Right lobe of liver (tissue), 6 donors: ENCODE measurements at places on chromosomes 2 and 18.

- no peak for DNase-seq
These were observed 1.3 kb upstream of the AKAIN1 start for GRCh38 chr18:5198311-5198710.

DNA sequence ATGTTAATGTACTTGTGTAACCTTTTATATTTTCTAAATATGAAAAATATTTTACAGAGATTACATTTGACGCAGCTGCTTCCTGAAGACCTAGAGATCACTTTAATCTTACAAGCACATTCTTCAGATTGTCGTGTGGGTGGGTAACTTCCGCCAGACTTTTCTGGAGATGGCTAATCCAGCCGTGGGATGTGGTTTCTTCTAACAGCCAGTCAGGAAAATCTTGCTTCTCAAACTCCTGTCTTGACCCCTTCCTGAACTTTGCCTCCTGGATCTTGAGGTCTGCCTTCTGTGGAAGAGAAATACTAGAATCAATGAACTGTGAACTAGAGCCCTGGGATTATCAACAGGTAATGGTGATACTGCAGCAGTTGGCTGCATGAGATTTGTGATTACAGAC is 401.6 kb upstream of the TNP1 start:
- DNase-seq = no peak

DNA sequence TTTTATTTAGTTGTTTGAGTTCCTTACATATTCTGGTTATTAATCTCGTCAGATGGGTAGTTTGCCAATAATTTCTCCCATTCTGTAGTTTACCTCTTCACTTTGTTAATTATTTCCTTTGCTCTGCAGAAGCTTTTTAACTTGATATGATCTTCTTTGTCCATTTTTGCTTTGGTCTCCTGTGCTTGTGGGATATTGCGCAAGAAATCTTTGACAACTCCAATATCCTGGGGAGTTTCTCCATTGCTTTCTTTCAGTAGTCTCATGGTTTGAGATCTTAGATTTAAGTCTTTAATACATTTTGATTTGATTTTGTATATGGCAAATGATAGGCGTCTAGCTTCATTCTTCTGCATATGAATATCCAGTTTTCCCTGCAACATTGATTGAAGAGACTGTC is 389.2 kb downstream of the LRP1B start:
- no peak for DNase-seq

DNA sequence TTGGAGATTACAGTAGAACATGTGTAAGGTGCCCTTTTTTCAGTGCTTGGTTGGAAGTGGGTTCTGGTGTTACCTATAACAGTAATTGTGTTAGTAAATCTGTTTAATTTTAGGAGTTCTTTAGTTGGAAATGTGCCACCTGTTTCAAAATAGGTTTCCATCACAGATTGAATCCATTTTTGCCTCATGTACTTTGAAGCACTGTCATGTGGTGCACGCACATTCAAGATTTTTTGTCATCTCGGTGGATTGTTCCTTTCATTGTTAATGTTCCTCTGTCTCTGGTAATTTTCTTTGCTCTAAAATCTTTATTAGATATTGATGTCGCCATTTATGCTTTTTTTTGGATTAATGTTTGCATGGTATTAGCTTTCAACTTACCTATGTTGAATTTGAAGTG is 1.3 kb downstream of the ATP9B start:
- no peak for DNase-seq

DNA sequence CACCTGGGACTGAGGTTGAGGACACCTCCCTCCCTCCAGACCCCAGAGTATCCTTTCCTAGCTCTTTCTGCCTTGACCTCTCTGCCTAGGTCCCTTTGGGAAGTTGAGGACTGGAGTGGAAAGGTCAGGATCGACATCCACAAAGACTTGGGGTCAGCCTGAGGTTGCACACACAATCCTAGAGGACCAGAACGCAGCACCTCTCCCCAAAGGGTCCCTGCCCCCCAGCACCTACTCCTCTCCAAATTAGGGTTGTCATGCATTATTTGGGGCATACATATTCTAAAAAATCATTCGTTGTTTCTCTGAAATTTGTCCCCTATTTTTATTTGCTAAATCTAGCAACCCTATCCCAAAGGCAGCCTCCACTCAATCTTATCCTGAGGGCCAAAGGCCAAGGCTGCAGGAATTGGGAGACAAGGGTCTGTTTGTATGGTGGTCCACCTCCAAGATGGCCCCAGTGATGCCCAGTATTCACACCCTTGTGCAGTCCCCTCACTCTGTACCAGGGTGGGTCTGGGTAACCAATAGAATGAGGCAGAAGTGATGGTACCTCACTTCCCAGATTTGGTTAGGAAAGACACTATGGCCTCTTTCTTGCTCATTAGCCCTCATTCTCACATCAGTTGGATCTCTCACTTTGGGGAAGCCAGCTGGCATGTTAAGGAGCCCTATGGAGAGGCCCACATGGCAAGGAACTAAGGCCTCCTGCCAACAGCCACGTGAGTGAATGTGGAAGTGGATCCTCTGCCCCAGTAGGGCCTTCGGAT is 3.5 kb upstream of the CHRNG start:
- no peak for DNase-seq

DNA sequence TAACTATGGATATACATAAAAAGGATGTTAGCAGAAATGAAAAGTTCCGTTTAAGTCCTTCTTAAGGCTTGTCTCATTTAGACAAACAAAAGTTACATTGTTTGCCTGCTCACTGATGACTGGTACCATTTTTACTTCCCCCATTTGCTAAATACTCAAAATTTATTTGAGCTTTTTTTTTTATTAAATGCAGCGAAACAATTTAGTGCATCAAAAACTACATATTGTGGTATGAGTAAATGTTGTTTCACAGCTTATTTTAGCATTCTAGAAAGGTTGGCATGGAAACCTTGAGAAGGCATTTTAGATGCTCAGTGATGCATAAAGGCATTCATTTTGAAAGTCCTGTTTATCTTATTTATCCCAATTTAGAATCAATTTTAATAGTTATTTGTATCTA is 100.0 kb downstream of the MAP2 start:
- no peak for DNase-seq

DNA sequence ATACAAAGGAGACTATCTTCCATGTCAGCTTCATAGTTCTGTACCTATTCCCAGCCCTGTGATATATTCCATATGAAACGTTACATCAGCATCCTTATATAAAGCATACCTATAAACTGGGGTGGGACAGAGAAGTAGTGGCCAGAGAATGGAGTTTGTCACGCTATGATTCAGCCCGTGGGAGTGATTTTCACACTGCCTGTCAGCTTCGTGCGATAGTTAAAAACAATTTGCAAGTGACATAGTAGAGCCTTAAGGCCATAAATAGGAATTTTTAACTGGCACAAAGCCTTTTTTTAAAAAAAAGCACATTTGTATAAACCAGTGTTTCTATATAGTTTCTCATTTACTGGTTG is 30.2 kb downstream of the PKP4 start:
- DNase-seq = no peak

- DNase-seq = no peak
These were observed 502.4 kb upstream of the TNP1 start for GRCh38 chr2:217362286-217362685.

- no peak for DNase-seq
These were observed 127.2 kb upstream of the SMIM21 start for GRCh38 chr18:75554644-75555185.

- no peak for DNase-seq
These were observed 58.1 kb downstream of the INPP4A start for GRCh38 chr2:98502556-98503335.

GRCh38 chr18:10124967-10125366 is 211.2 kb downstream of the VAPA start:
- DNase-seq = no peak

DNA sequence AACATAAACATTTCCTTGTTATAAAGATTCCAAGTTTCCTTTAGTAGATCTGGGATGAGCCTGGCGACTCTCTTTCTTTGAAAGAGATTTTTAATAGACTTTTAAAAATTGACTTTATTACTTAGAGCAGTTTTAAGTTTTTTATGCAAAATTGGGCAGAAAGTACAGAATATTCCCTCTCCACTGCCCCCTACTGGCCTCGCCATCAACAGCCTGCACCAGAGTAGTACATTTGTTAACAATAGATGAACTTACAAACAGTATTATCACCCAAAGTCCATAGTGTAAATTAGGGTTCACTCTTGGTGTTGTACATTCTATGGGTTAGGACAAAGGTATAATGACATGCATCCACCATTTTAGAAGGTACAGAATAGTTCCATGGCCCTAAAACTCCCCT is 3.9 kb downstream of the MAP3K19 start:
- no peak for DNase-seq

DNA sequence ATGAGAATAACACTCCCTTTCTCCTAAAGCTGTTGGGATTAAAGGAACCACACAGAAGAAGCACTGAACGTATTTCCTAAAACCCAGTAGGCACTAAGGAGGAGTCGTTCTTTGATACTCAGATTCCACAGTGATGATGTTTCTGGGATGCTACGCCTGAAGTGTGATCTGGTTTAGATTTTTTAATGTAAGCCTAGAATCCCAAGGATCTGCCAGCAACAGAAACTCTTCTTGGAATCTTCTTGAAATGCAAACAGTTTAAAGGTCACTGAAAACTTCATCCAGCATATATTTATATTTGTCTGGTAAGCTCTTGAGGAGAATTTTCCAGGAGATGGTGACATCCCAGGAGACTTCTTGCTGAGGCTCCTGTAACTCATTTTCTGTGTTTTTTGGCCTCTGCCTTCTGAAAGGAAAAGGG is 247.6 kb upstream of the TRIB2 start:
- no peak for DNase-seq

GRCh38 chr2:160993654-160994061 is 166.6 kb upstream of the TANK start:
- DNase-seq = no peak

- no peak for DNase-seq
These were observed 53.9 kb downstream of the LIMS1 start for GRCh38 chr2:108588070-108588668.

DNA sequence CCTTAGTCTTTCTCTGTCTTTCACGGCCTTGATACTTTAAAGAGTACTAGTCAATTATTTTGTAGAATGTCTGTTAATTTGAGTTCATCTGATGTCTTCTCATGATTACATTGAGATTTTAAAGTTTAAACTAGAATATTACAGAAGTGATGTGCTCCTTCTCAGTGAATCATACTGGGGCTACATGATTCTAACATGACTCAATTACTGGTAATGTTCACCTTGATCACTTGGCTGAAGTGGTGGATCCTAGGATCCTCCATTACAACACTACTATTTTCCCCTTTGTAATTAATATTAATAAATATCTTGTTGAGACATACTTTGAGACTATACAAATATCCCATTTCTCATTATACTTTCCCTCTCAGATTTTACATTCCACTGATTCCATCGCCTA is 148.5 kb downstream of the CAMKMT start:
- DNase-seq = no peak

DNA sequence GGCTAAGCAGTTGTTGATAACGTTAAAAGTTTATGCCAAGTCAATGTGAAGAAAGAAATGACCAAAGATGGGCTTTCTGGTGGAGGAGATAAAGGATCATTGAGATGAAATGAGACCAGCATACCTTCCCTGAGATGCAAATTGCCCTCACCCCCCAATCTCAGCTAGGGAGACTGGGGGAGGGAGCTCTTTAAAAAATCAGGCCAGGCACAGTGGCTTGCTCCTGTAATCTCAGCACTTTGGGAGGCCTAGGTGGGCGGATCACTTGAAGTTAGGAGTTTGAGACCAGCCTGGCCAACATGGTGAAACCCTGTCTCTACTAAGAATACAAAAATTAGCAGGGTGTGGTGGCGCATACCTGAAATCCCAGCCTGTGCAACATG is 30.9 kb upstream of the KCMF1 start:
- no peak for DNase-seq

- no peak for DNase-seq
These were observed 168.4 kb downstream of the ZFP36L2 start for GRCh38 chr2:43057742-43058725.

DNA sequence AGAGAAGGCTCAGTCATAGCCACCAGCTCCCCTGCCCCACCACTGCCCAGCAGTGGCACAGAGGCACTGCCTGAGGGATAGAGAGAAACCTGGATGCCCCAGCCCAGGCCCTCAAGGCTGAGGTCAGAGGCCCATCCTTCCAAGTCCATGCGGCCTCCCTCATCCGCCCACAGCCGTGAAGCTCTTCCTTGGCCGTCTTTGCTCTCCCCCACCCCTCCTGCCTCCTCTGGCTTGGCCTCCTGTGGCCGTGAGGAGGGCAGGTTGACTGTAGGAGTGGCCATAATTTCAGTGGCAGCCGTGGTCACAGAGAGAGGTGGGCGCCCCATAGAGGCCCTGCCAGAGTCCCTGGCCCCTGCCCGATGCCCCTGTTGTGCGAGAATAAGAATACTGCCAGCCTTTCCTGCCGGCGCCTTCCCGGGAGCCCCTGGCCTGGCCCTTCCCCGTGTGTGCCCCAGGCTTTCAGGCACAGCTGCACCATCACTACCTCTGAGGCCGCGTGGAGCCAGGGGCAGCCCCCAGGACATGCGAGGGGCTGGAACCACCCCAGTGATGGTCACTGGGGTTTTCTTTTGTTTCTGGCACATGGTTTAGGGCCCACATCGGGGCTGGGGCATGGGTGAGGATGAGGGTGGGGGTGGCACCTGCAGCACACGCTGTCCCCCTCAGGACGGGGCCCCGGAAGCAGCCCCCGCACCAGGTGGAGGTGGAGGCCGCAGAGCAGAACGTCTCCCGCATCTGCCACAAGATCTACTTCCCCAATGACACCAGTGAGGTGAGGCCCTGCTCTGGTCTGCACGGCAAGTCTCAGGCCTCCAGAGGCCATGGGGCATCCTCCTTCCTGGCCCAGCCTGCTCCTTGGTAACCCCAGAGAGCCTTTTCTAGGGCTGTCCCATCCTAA is 13.1 kb upstream of the GPR17 start:
- DNase-seq = no peak
